PC-3 (cell line): ENCODE measurements at places on chromosomes 16 and 17. TPM values are rescaled to one million over a fixed set of nuclear protein-coding genes. Genes with fewer than 3 reads are reported as not detected.

GRCh38 chr16:81486540-81487061 lies 42.0 kb downstream of the CMIP start:
- no peak for DNase-seq

Gene TAOK2
- total RNA-seq, result 34.1 and 47.4 TPM in 2 replicates

Gene IL34
- not detected in 2 replicates for total RNA-seq

Gene CRYM
- not detected in 2 replicates for total RNA-seq

DNA sequence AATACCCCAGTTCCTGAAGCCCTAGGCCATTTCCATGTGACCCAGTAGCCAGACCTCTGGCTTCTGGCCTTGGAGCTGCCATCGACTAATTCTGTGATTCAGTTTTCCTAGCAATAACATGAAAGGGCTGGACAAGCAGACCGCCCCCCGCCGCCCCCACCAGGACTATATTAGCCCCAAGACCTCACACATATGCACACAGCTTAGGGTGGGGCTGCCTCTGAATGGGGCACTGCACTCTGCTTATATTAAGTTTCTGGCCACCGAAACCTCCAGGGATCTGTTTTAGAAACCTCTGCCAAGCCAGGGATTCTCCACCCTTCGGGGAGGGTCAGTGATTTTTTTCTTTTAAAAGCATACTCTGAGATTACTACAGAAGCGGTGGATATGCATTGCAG lies 2.3 kb downstream of the RAB11FIP4 start:
- DNase-seq, result no peak

Gene MAPT
- total RNA-seq, result 2.7 and 3.6 TPM in 2 replicates

Gene KREMEN2
- 3.6 and 7.1 TPM in 2 replicates for total RNA-seq

DNA sequence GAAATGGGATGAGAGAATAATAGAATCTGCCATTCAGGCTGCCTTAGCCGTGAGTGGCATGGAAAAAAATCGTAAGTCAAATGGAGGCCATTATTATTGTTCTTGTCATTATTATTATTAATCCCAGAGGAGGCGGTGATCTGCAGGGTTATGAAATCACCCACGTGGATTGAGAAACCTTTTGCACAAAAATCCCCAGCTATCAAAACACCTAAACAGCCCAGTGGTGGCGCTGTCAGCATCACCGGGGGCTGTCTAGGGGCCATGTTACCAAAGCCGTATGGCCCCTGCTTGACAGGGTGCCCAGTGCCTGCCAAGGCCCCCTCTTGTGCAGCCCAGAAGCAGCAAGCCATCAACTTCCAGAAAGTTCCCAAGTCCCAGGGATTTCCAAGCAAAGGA lies 25.2 kb downstream of the CNGB1 start:
- no peak for DNase-seq

Gene DNAAF1
- not detected in 2 replicates for total RNA-seq

GRCh38 chr16:27234603-27235002 lies 31.3 kb downstream of the KDM8 start:
- no peak for DNase-seq

GRCh38 chr17:43631429-43631828 lies 30.3 kb downstream of the MEOX1 start:
- DNase-seq, result no peak

GRCh38 chr17:50708050-50709000 lies 611 bp upstream of the ANKRD40 start:
- peak; percentile 41 for DNase-seq

DNA sequence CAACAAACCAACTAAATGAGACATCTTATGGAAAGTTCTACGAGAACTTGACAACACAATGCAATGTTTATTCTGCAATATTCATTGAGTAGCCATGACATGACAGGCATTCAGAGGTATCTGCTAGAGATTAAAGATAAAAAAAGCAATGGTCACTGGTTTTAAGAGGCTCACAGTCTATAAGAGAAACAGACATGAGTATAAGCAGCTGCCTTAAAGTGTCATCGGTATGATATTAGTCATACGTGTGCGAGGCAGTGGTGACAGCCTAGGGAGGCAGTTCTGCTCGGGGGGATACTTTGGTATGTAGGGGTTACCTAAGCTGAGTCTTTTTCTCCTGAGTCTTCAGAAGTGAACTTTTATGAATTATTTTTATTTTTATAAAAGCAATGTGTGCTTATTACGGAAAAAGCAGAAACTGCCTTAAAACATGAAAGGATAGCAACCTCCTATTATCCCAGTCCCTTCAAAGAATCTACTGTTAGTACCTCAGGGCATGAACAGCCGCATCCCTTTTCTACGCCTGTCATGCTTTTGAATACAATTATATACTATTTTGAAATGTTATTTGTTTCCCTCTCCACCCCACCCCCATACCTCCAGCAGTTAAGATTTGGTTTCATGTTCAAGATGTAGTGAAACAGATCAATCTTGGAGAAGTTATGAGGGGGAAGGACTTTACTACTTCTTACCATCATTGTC lies 7.7 kb downstream of the ST6GALNAC1 start:
- DNase-seq, result peak; percentile 25

Gene G6PC1
- total RNA-seq, result not detected in 2 replicates
